Inflammatory macrophage (primary cell): ENCODE measurements at places on chromosomes 2 and 18.

- DNase-seq, result no peak
Measured at GRCh38 chr2:35114765-35115164, 1240.8 kb upstream of the CRIM1 start.

DNA sequence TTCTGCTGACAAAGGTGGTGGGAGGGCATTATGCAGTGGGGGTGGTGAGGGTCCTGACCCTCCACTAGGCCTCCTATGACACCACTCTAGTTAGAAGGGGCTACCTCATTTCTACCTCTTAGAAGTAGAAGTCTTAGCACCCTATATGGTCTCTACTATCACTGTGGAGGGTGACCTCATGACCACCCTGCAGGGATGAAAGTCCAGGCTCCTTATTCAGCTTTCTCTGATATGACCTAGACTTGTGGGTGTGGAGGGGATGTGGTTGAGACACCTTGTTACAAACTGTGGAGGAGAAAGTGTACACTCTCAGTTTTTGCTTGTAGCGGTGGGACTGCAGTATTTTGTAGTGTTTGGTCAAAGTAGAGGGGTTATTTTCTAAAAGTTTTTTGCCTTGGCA lies 18.6 kb downstream of the TMEM182 start:
- no peak for DNase-seq

- peak; percentile 43 for DNase-seq
Measured at GRCh38 chr2:233061591-233062450, 1.7 kb downstream of the INPP5D start.

GRCh38 chr2:28598484-28598883 lies 102.6 kb downstream of the PLB1 start:
- no peak for DNase-seq

- DNase-seq, result no peak
Measured at GRCh38 chr2:222024932-222025880, 273.6 kb downstream of the PAX3 start.

DNA sequence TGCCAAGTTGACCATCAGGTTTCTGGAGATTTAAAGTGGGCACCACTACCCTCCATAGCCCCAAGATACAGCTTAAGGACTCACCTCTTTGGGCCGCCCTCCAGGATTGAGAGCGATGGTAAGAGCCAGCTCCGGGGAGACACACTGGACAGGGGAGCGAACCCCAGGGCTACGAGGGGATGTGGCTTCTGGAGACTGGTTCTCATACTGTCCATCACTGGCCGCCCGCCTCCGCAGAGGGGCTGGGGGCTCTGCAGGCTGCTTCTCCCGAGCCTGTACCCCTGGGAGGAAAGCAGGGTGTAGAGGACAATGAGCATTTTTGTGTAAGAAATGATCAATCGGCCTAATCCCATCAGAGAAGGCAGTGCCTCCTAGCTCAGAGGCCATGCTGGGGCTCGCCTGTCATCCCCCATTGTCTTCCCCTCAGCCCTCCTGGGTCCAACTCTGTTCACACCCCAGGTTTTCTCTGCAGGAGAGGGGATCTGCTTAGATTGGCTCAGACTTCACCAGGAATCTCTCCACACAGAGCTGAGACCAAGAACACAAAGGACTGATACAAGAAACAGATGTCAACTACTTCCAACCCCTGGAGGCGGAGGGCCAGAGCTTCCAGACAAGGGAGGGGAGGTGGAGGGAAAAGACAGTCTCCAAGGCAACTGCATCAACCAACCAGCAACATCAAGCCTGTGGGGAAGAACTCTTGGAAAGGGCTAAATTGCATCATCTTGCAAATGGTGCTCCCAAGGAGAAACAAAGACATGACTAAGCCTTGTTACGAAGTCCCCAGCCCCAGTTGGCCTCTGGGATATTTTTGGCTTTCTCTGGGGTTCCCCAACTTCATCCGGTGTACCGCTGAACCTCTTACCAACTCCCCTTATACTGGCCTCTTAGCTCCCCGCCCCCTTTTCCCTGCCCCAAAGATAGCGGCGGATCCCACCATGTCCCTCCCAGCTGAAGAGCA lies 166.6 kb downstream of the TNS1 start:
- DNase-seq, result peak; percentile 56

GRCh38 chr2:109225170-109225782 lies 96.3 kb downstream of the SH3RF3 start:
- DNase-seq, result no peak

- DNase-seq, result no peak
Measured at GRCh38 chr18:45662468-45662867, 47.2 kb downstream of the SLC14A2 start.

DNA sequence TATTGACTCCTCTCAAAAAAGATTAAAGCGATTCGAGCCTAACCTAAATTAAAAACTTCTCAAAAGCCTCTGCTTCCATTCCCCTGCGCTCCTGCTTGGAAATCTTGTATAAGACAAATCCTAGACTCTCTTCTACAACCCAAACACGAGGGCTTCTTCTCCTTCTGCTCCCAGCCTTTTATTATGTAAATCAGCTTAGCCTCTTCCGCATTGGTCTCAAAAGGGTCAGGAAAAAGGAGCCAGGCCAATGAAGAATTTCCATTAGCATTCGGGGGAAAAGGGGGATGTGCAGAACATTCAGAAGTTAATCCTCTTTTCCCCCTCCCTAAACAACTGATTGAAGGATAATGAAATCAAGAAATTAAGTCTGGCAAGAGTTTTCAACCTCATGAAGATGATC lies 107.9 kb downstream of the FAM124B start:
- DNase-seq, result no peak

- DNase-seq, result no peak
Measured at GRCh38 chr2:128160616-128161275, 69.7 kb downstream of the UGGT1 start.
